ENCODE measurements at places on chromosomes 5 and 9. TPM values are rescaled to one million over a fixed set of nuclear protein-coding genes. Genes with fewer than 3 reads are reported as not detected.

GRCh38 chr9:104091116-104091515 lies 3.0 kb upstream of the SMC2 start:
- DNase-seq = no peak

- DNase-seq = no peak
Observed at GRCh38 chr9:120486347-120486746, 93.6 kb downstream of the CDK5RAP2 start.

Gene TMEM174
- total RNA-seq = not detected

Gene DMRT2
- total RNA-seq = not detected

DNA sequence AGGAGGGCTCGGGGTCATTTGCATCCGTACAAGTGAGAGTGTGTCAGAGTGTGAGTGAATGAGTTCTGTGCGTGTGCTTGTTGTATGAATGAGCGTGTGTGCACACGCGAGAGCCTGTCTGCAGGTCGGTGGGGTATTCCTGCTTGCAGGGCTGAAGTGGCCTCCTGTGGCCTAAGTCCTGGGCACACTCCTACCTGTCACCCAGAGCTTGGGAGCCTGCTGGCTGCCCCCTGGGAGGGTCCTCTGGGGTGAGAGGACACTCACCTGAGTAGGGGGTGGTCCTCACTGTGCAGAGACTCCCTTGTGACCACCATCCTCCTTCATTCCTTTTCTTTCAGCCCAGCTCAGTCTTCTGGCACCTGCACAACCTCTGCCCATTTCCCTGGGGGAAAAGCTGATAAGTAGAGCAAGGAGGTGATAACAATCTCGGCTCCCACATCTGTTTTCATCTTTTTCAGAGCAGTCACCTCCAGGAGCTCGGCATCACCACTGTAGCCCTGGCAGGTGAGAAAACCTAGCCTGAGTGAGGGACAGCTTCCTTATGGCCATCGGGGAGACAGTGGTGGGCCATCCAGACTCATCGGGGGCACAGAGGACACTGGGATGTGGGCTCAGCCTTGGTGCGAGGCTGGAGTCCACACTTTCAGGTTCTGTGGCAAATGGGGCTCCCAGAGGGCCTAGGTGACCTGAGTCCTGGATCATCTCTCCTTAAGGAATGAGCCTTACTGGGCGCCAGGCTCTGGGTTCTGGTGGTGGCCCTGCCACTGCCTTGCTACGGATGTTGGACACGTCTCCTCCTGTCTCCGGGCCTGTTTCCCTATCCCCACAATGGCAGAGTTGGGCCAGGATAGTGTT lies 38.7 kb upstream of the SYNPO start:
- no peak for DNase-seq

Gene NIM1K
- total RNA-seq = 0.40 TPM

Gene PHF24
- total RNA-seq = 0.04 TPM
